ENCODE measurements at places on chromosomes 7 and 10.

- DNase-seq = no peak
Measured at GRCh38 chr7:90625051-90625450, 28.9 kb downstream of the CDK14 start.

- no peak for DNase-seq
Measured at GRCh38 chr7:29119538-29119937, 26.8 kb downstream of the CPVL start.

DNA sequence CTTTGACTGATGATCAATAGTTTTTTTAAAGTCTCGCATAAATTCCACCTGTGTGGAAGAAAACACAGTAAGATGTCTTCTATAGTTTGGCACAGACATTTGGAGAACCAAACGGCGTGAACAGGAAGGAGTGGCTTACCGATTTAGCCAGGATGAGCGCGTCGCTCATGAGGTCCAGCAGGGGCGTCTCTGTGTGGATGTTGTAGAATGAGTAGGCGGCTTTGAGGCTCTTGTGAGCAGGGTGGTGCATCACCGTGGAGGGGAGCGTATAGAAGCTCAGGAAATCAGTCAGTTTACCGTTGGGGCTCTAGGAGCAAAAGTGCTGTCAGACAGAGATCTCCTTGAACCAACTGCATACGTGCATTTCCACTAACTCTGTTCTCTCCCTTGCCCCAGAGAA, 15.5 kb downstream of the RPP38 start:
- DNase-seq = no peak

GRCh38 chr7:149070372-149071125, 20.0 kb downstream of the ZNF786 start:
- DNase-seq = no peak

GRCh38 chr7:14973712-14974428, 71.3 kb upstream of the DGKB start:
- DNase-seq = no peak

DNA sequence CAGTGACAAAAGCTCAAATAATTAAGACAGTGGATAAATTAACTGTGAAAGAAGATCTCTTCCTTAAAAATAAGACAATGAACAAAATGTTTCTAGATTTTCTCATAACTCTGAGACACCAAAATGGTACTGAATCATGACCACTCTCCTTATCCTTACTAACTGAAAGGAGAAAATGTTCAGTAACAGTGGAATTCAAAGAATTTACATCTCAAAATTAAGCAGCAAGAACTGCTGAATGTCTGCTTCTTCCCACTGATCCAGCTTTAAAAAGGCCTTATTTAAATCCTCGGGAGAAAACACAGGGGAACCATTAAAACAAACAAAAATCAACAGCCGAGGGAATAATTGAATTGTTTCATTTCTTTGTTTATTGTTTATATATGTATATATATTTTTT, 27.3 kb upstream of the PLXDC2 start:
- no peak for DNase-seq

GRCh38 chr10:74164716-74165529, 13.9 kb downstream of the ADK start:
- no peak for DNase-seq

GRCh38 chr7:88337572-88337971, 30.9 kb upstream of the STEAP4 start:
- DNase-seq = no peak

DNA sequence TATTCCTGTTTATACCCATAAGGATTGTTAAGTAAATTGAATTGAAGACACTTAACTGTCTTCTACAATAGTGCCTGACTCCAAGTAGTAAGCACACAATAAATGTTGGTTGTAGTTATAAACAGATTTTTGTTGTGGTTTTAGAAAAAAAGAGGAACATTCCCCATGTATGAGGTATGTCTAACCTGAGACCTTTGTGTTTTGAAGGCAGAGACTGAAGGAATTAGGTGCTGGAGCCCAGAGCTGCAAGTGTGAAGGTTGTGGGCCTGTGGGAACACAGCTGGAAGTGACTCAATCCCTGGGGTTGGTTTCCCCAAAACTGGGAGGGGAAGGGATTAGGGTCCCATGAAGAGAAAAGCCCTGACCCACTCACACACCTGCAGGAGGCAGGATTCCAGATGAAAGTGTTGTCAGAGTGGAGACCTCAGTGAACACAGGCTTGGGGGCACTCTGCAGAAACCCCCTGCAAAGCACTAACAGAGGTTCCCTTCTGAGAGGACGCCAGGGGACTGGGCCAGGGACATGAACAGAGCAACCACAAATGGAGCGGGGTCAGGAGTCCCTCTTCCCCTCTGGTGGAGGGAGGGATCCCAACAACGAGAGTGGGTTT, 265.1 kb upstream of the KLF14 start:
- peak; percentile 67 for DNase-seq

DNA sequence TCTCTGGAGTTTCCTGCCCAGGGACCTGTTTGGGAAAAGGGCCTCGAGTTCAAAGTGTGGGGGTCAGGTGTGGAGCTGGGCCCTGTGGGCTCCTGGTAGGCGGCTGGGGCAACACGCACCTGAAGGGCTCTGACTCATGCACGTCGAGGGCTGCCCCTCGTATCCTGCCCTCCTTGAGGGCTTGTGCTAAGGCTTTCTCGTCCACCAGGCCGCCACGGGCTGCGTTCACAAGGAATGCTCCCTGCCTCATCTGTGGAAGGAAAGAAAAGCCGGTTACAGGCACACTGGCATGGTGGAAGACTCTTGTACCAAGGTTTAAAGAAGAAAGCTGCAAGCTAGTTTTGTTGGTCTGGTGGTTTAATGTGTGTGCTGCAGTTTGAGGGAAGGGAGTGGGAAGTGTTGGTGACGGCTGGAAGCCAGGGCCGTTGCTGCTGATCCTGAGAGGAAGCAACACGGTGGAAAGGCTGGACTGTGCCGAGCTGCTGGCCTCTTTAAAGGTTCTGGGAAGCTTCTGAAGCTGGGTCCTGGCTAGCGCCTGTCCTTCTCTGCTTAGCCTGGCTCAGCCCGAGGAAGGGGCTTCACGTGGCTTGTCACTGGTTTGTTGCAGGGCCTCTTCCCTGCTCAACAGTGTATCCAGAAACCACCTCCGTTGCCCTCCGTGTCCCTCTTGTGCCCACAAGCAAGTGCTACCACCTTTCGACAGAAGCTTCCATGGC, 52.0 kb downstream of the ZRANB1 start:
- no peak for DNase-seq

- DNase-seq = no peak
Measured at GRCh38 chr10:6625428-6625827, 45.4 kb upstream of the PRKCQ start.

DNA sequence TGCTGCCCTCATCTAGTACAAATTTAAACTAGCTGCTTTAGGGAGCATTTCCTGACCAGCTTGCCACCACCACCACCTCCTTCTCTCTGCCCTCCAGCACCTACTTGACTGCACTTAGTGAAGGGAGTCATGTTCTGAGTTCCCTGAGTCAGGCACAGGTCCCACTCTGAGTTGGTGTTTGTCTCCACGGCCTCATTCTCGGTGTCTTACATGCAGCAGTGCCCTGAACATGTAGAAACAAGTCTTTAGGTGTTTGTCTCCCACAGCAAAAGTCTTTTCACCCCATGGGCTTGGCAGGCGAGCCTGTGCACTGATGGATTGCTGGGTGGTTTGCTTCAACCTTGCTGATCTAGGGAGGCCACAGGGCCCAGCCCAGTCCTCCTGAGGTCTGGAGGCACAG, 16.9 kb downstream of the TSPAN14 start:
- DNase-seq = no peak

DNA sequence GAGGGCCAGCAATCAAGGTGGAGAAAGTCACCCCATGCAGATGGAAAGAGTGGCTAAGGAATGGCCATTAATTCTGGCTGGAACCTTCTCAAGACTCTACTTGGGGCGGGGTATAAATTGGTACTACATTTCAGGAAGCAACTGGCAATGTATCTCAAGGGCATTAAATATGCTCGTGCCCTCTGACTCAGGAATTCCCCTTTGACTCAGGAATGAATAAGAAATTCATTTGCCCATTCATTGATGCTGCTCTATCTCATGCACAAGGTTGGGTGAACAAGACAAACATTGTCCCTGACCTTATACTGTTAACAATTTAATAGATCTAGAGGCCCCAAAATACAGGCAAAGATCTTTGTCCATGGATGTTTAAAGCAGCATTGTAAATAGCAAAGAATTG, 188.1 kb downstream of the MYOF start:
- DNase-seq = no peak

DNA sequence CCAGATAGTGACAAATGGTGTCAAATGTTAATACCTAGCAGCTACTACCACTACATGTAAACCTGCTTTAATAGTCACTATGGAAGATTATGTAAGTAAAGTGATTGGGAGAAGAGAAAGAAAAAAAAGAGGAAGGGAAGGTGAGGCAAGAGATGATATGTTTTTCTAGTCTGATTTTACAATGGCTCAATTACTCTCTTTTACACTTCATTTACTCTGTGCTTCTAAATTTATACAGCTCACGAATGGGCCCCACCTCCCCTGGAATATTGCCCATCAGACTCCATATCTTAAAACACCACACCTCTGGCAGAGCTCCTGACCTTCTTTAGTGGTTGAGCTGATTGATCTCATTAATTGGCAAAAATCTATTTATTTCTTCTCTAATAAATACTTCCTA, 28.0 kb upstream of the IKZF1 start:
- DNase-seq = no peak

- DNase-seq = peak; percentile 52
Measured at GRCh38 chr10:131651674-131652437, 249.0 kb upstream of the PPP2R2D start.

- DNase-seq = no peak
Measured at GRCh38 chr7:77441046-77441445, 24.9 kb upstream of the GSAP start.

- DNase-seq = no peak
Measured at GRCh38 chr10:70858759-70859158, 29.6 kb downstream of the PCBD1 start.

DNA sequence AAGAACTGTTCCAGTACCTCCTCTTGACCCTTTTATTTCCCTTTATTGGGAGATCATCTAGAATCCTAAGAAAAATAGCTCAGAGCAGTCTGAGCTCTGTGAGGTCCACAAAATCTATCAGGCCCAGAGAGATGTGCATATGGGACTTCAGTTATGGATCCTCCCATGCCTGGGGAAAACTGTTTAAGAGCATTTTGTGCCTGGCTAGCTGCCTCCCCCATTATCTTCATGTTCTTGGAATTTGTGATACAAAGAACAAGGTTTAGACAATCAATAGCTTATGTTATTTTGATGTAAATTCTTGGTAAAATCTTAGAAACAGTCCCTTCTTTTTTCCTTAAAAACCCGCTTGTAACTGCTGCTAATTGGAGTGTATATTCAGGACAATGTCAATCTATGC, 75.2 kb downstream of the USP6NL start:
- DNase-seq = no peak

DNA sequence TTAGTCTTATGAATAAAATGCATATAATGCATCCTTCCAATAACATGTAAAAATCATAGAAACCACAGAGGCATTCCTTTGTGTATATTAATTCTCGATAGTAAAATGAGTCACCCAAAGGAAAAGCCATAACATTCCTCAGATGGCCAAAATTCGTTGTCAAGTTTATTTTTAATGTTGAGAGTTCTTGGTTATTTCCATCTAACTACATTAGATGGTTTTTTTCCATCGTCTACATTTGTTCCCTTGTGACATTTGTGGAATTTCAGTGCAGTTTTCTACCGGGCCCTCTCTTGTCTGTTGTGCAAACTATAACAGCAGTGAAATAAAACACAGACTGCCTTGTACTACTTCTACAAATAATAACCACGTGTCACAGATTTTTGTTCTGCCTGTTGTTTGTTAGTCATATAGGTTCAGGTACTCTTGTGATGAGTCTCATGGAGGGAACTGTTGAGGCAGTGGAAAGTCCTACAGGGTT, 54.7 kb upstream of the CCAR1 start:
- no peak for DNase-seq

- no peak for DNase-seq
Measured at GRCh38 chr7:136064081-136064480, 86.9 kb upstream of the MTPN start.

- DNase-seq = no peak
Measured at GRCh38 chr10:102537367-102537766, 33.6 kb downstream of the SUFU start.

DNA sequence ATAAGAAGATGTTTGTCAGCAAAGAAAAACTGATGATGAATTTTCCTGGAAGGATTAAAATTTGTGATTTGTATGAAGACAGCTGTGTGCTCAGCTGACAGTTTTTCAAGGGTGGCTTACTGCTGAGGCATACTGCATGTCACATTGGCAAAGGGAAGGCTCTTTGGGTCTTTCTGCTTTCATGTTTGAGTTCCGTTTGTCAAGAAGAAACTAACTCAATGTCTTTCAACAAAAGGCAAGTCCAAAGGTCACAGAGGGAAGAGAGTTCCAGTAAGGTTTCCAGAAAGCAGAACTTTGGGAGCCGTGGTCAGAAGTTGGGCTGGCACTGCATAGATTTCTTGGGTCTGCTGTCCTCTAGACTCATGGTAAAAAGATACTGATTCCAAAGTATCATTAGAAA, 16.9 kb downstream of the DYDC2 start:
- DNase-seq = no peak

DNA sequence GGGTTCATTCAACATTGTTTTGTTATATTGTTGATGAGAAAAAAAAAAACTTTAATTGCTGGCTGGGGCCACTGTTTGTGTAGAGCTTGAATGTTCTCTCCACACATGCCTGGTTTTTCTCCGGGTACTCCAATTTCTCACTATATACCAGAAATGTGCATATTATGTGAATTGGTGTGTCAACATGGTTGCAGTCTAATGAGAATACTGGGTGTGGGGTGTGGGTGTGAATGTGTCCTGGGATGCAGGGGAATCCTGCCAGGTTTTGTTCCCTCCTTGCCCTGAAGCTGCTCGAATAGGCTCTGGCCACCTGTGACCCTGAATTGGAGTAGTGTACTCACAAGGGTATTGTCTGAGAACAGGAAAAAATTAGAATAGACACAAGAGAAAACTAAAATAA, 81.4 kb downstream of the VIM start:
- no peak for DNase-seq

- DNase-seq = peak; percentile 70
Measured at GRCh38 chr7:41035794-41036193, 667.1 kb downstream of the INHBA start.

DNA sequence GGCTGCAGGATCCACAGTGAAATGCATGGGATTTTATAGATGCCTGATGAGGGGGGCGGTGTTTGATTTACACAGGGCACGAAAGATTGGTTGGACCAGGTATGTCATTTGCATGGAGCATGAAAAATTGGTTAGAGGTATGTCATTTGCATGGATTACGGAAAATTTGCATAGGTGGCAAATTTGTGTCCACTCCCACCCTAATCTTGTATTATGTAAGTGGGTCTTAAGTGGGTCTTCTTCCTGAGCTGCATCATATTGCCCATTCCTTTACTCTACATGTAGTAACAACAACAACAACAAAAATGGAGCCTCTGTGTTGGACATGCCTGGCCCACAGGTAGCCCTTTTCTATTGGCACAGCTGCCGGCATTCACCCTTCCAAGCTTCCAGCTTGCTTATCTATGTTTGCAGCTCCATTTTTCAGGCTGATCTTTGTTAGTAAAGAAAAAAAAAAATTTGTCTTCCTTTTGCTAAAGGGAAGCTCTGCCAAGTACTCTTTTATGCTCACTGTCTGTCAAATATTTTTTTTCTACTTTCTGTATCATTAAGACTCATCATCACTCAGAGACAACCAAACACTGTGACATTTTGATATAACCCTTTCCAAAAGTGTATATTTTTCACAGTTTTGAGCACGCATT, 10.3 kb upstream of the ZNF273 start:
- no peak for DNase-seq

All from common myeloid progenitor, CD34-positive (primary cell).